Occipital lobe (tissue), 3 donors: ENCODE measurements at places on chromosomes 2 and 18. TPM values are rescaled to one million over a fixed set of nuclear protein-coding genes. Genes with fewer than 3 reads are reported as not detected.

DNA sequence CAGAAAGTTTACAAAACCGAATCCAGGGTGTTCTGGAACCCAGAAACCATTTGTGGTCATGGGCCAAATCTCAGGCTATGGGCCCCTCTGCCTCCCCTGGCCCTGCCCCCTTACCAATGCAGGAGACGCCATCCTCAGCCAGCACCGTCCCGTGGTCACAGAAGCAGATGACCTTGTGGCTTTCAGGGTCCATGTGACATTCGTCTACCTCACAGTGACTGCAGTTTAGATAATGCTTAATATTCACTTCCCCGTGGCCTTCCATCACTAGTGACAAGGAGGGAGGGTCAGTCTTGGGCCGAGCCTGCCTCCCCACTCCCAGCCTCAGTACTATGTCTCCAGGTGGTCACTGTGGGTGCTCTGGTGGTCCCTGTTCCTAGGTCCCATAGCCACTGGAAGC is 111.6 kb downstream of the CLIP4 start:
- no peak for DNase-seq

The CRYBA2 gene
- total RNA-seq = not detected

The ALK gene
- 0.78 TPM for total RNA-seq

- no peak for DNase-seq
These were observed 195.3 kb upstream of the HS6ST1 start for GRCh38 chr2:128513961-128514283.

- DNase-seq = no peak
These were observed 35.5 kb upstream of the KLHL29 start for GRCh38 chr2:23349508-23349907.

The SCN9A gene
- 121 TPM for total RNA-seq

DNA sequence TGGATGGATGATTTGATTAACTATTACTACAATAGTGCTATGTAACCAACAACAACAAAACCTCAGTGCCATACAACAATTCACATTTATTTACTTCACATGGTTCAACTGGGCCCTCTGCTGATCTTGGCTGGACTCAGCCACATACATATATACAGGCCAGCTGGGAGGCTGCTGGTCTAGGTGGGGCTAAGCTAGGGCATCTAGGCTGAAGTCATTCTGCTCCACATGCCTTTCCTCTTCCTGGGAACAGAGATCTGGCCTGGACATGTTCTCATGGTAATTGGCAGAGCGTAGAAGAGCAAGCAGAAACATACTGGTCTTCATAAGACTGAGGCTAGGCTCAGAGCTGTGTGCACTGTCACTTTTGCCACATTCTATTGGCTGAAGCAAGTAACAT is 102.8 kb upstream of the RNF152 start:
- DNase-seq = no peak
